ENCODE measurements at places on chromosomes 5 and 9.

DNA sequence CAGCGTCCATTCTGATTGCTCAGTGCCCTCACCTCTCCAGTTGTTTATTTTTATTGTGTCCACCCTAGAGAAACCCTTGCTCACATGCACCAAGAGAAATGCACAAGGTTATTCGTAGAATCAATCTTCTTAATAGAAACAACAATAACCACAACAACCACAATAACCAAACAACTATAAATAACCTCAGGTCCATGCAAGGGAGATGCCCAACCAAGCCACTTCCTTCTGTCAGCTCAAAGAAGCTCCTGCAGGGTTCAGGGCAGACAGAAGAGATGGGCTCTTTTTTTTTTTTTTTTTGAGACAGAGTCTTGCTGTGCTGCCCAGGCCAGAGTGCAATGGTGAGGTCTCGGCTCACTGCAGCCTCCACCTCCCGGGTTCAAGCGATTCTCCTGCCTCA is 14.9 kb upstream of the TCOF1 start:
- DNase-seq, result no peak

- DNase-seq, result no peak
Observed at GRCh38 chr9:83473488-83473971, 64.7 kb downstream of the FRMD3 start.

DNA sequence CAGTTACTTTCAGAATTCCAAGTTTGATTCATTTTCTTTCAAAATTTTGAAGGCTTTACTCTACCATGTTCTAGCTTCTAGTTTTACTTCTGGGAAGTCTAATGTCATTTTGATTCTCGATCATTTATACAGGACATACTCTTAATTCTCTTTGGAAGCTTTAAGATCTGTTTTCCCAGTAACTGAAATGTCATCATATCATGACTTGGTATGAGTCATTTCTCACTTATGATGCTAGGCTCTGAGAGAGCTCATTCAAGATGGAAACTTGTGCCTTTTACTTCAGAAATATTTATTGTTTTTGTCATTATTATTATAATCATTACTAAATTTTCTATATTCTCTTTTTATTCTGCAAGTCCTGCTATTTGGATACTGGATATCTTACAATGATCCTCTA is 222.3 kb downstream of the PARP8 start:
- DNase-seq, result no peak

DNA sequence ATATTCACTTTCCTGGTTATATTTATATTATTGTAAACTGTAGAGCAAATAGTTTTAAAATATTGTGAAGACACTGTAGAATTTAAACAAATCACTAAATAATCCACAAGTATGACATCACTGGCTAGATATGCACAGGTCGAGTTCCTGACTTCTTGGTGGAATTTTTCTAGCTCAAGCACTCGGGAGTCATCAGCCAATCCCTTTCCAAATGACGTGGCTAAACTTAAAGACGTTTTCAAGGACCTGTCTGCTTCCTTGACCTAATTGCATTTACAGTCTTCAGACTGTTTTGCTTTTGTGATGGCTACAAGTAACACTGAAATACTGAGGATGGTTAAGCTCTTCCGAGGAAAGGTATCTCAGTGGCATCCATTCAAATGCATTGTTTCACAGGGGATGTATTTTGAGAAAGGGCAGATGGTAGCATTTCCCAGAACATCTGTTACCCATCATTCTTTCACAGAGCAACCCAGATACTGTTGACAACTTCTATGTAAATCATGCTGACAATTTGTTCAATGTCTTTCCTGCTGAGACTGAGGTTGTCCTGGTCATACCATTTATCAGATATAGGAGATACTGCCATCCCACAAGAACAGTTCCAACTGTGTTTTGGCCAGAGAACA is 262.8 kb downstream of the CDH10 start:
- DNase-seq, result peak; percentile 69

- no peak for DNase-seq
Observed at GRCh38 chr9:101737705-101738565, 512 bp downstream of the GRIN3A start.

DNA sequence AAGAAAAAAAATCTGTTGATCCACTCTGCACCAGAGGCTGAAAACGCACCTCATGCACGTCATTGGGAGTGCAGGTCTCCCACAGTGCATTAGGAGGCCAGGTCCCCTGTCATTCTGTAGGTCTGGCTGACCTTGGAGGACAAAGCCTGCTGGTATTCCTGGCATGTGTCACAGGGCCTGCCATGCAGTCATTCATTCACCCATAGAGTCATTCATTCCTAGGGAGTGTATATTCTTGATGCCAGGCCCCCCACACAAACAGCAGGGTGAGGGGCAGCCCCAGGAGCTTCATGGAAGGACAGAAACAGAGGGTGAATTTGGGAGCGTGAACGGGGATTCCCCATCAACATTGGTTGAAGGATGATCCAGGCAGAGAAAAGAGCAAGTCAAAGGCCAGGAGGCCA is 2.2 kb downstream of the GBGT1 start:
- no peak for DNase-seq

DNA sequence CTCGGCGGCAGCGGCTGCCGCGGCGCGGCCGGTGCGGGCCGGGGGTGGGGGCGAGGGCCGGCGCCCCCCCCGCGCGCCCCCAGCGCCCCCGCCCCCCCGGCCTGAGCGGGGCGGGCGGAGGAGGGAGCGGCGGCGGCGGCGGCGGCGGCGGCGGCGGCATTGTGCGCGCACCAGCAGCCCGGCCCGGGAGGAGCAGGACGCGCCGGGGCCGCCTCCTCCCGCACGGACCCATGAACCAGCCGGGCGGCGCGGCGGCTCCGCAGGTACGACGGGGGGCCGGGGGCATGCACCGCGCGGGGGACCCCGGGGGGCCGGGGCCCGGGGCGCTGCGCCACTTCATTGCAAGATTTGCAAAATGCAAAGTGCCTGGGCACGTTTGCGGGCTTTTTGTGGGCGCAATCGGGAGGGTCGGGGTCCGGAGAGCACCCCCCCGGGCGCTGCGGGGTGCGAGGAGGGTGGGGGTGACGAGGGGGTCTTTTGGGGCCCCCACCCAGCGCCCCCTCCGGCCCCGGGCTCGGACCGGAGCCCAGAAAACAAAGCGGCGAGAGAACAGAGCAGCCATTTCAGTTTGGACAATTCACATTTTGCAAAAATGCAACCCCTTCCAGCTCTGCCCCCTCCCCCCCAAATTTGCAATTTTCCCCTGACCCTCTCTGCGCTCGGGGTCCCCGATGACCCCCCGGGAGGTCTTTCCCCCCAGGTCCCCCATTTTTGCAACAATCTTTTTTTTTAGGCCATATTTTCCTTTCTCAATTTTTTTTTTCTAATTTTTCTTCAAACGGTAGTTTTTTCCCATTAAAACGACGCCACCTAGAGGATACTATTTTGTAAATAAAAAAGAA is at the start of gene ZNF618:
Gene ZNF618, plus strand, starts transcription at position 159 of the 842 bp plus-strand sequence. Its CDS starts 72 bp downstream, at position 231.
- peak; percentile 36 for DNase-seq

- no peak for DNase-seq
Observed at GRCh38 chr5:169906745-169907649, 73.3 kb downstream of the INSYN2B start.

Data from ACHN (cell line).